ENCODE measurements at places on chromosomes 6 and 20.

GRCh38 chr6:71410164-71410566 is 121.6 kb downstream of the OGFRL1 start:
- no peak for DNase-seq

DNA sequence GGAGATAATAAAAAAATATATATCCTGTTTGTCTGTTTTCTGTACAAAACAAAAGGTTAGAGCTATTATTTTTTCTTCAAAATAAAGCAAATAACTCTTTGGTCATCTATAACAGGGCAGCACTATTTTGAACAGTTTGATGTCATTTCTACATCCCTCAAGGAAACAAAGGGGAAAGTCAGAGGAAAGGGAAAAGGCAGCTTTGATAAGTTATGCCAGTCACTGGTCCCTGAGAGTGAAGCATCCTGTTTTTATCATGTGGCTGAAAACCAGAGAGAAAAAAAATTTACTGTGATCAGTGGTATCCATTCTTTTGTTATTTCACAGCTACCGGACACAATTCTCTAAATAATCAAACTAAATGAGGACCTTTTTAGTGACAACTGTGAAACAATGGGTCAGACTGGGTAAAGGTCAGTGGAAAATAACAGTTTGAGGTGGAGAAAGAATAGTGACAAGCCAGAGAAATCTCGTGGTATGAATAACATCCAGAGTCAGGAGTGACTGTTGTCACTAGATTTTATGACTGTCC is 356.0 kb downstream of the HDGFL1 start:
- no peak for DNase-seq

DNA sequence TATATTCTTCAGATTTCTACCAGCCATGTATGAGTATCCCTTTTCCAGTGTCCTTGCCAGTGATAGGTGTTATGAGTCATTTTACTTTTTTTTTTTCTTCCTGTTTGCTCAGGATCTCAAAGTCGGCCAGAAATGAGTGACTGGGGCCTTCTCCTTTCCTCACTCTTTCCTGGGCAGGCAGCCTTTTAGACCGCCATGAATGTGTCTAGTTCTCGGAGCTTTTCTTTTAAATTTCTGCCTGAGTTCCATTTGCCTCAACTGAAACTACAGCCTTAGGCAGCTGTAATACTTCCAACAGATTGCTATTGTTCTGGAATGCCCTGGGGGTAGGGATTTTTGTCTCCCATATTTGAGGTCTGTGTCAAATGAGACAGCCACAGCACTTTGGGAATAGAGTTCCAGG is 83.7 kb downstream of the STXBP5 start:
- peak; percentile 43 for DNase-seq

GRCh38 chr20:63626424-63627128 is at the start of gene GMEB2:
TSS of gene GMEB2 (minus strand) at chr20:63627101. CDS start at chr20:63619397, 7,704 bp downstream.
- DNase-seq = no peak

GRCh38 chr6:41327177-41327576 is 8.2 kb upstream of the NCR2 start:
- DNase-seq = no peak

- DNase-seq = no peak
Measured at GRCh38 chr6:113654396-113654795, 202.7 kb upstream of the MARCKS start.

All from hematopoietic multipotent progenitor cell (in vitro differentiated cells).